Right cardiac atrium (tissue), 5 donors: ENCODE measurements at places on chromosomes 6 and 20. TPM values are rescaled to one million over a fixed set of nuclear protein-coding genes. Genes with fewer than 3 reads are reported as not detected.

Gene PAX1
- not detected for total RNA-seq

- DNase-seq: no peak
These were observed 14.7 kb downstream of the NRSN2 start for GRCh38 chr20:361561-361960.

DNA sequence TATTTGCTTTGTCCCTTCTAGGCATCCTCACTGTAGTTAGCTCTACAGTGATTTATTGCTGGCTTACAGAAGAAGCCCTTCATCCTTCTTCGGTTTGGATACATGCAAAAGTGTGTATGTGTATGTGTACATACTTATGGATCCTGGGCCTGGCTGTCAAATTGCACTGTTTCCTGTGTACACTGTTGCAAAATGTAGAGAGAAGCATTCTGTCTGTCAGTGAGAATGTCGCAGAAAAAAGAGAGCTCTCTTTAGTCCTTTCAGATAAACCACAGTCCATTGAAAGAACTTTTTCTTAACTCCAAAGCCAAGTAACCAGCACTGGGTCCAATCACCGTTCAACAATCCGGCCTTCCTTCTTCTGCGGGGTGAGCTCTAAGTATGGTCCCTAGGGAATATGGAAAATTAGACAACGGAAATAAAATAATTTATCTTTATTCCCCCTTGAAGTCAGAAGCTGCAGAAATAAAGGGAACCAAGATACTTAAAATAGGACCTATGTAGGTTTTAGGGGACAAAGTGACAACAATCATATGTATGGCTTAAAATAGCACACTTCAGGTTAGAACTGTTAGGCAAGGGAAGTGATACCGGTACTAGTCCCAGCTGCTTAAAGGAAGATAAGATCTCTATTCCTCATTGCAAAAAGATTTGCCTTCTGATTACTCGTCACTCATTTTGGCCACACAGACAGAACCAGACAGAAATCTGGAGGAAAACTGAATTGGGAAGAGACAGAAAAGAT, 107.0 kb downstream of the CD83 start:
- no peak for DNase-seq

Gene MAS1
- total RNA-seq: not detected

DNA sequence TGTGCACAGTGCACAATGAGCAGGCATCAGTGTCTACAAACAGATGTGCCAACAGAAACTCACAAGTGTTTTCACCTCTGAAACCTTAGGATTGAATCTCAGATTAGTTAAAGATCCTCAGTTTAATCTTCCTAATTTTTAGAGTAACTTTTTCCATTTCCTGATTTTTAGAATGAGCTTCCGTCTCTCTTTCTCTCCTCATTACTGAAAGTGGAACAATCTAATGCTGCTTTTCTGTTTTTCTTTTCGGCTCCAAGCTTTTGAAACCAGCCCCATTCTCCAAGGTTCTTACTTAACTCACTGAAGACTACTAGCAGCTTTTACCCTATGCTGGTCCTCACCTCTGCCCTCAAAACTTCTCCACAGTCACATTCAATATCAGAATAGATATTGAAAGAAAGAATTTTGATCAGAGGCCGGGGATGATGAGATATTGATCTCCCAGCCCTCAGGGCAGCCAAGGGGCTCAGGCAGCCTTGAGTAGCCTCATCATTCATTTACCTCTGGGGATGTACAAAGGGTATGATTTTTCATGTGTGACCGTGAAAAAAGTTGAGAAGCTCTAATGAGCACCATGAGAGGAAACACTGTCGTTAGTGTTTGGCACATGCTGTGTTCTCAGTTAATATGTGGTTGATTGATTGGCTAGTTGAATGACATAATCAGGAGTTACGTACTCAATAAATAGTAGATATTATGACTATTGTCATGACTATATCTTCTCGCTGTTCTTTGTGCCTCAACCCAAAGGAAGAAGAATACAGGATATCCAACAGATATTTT, 11.9 kb upstream of the STK38 start:
- no peak for DNase-seq

DNA sequence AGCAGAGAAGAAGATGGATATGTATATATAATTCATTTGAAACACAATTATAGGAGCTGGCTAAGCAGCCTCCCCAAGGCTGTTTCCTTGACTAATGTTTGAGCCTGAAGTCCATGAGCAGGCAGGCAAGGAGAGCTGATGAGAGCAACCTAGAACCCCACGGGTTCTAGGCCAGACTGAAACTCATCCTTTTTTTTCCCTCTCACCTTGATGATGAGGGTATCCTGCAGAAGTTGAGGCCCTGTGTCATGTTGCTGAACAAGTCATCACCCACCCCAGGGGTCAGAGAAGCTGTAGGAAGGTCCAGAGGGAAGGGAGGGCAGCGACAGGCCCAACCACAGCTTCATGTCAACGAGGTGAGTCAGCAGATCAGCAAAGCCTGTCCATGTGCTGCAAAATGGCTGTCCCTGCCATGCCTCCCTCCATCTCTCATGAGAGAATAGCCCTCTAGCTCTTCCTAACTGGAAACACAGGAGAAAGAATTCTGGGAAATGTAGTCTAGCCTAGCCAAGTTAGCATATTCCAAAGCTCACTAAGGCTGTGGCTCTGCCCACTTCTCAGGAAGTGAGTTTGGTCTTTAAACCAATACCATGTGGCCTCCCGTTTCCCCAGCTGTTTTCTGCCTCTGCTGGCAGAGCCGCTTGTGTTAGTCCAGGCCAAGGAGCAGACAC, 91.3 kb upstream of the DTNBP1 start:
- peak; percentile 30 for DNase-seq

- DNase-seq: peak; percentile 52
These were observed 44.0 kb downstream of the EFCAB8 start for GRCh38 chr20:32902456-32903420.

Gene TMEM217
- not detected for total RNA-seq

Gene DNAAF9
- 18.9 TPM for total RNA-seq

DNA sequence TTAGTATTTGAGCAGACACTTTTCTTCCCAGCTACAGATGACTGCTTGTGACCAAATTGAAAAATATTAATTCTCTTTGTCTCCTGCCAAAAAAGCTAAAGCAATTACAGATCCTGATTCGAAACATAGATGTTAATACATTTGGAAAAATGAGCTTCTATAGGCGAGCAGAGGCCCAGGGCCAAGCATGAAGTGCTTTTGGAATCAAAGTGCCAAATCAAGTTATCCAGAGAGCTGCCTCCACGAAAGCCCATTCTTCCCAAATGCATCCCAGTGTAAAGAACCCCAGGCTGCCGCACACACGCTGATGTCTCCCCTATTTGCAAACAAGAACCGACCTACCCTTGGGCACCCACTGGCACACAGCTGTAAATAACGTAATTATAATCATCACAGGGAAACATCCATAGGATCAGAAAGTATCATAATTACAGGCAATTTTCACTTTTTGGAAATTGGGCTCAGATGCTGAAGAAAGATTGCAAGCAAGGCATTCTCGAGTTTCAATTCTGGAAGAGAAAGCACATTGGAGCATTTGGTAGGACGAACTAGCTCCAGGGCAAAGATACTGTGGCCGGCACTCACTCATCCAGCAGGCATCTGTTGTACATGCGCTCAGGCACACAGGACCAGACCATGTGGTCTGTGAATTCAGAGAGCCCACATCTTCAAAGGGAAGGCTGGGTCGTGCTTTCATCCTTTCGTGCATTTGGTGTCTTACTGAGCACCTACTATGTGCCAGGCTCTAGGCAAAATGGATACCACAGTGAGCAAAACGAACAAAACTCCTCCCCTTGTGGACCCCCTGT, 45.9 kb downstream of the BMP7 start:
- DNase-seq: no peak

GRCh38 chr20:63652192-63652980, 838 bp downstream of the STMN3 start:
- peak; percentile 50 for DNase-seq

DNA sequence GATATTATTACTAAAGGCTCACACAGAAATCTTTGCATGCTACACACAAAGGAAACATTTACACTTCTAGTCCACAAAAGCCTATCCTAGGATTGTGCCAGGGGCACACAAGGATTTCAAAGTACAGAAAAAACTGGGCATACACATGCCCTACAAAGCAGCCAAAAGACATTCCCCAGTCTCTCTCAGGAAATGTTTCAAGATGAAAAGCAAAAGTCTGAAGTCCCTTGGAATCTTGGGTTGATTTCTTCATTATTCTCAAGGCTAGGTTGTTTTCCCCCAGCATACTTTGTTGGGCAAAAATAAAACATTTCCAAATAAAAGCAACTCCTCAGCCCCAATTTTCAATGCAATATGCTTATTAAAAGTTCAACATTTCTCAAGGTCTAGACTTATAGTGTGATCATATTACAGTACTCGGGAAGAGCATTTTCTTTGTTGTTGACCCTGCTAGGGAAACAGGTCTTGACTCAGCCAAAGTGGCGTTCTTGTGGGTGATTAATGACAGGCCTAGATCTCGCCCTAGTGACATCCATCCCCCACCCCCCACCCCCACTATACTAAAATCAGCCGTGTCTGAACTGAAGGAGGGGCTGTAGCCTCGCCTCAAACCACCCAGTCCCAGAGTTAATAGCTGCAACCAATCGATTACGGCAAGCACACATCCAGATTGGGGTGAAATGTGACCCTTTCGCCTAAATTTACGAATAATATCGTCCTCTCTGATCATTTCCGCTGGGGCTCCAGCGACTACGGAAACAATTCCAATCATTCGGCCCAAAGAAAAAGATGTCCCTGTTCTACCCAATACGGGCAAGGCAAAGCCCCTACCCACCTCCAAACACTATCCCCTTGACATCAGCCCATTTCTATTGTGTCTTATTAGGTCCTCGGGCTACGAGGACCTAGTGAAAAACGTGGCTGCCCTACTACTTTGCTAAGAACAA, 1.4 kb downstream of the AKIRIN2 start:
- no peak for DNase-seq

GRCh38 chr20:61517419-61517818, 265.4 kb downstream of the CDH4 start:
- peak; percentile 27 for DNase-seq

- no peak for DNase-seq
These were observed 181.8 kb downstream of the SASH1 start for GRCh38 chr6:148524471-148524882.

- no peak for DNase-seq
These were observed 551.0 kb upstream of the BTBD3 start for GRCh38 chr20:11366660-11367059.

Gene OR12D3
- not detected for total RNA-seq
